Neural progenitor cell (in vitro differentiated cells): ENCODE measurements at places on chromosomes 16 and 17. TPM values are rescaled to one million over a fixed set of nuclear protein-coding genes. Genes with fewer than 3 reads are reported as not detected.

Gene TMEM238L
- not detected in 2 replicates for total RNA-seq

Gene DHX8
- total RNA-seq = 46.8 and 134 TPM in 2 replicates

DNA sequence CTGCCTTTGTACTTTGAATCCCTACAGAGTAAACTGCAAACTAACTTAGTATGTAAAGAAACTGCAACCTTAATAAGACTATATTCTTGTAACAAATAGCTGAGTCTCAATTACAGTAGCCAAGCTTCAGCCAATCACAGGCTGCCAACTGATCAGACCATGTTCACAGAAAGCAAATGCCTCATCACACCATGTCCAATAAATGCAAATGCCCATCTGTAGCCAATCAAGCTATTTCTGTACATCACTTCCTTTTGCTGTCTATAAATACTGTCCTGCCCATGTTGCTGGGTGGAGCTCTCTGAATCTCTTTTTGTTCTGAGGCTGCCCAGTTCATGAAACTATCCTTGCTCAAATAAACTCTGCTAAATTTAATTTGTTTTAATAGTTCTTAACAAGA lies 531.7 kb upstream of the TOM1L1 start:
- no peak for DNase-seq

DNA sequence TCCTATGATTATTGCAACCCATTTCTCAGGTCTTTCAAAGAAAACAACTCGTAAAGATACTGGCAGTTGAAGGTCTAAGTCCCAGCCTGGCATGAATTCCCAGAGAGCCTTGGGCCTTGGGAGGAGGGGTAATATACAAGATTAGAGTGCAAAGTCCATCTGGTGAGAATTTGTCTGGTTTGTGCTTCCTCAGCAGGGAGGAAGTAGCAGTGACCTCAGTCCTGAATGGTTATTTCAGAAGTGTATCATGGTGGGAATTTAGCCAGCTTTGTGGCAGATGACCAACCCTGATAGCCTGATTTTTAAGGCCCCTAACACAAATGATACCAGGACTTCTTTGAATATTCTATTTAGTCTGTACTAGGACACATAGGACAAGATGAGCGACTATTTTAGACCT lies 151.2 kb upstream of the TBX2 start:
- no peak for DNase-seq

DNA sequence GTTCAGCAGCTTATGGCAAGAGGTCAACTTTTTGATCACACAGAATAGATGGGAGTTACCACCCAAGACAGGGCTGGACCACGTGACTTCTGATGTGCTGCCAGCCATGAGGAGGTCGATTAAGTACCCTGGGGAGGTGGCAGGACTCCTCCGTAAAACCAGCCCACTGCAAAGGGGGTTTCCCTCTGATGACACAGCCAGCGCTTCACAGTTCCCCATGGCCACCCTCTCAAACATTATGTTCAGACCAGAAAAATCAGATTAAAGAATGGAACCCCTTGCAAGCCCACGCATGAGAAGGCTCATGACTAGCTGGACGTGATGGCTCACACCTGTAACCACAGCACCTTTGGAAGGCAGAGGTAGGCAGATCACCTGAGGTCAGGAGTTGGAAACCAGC lies 222.9 kb downstream of the CPPED1 start:
- DNase-seq = no peak

GRCh38 chr17:63285551-63285950 lies 160.6 kb downstream of the CYB561 start:
- DNase-seq = no peak

DNA sequence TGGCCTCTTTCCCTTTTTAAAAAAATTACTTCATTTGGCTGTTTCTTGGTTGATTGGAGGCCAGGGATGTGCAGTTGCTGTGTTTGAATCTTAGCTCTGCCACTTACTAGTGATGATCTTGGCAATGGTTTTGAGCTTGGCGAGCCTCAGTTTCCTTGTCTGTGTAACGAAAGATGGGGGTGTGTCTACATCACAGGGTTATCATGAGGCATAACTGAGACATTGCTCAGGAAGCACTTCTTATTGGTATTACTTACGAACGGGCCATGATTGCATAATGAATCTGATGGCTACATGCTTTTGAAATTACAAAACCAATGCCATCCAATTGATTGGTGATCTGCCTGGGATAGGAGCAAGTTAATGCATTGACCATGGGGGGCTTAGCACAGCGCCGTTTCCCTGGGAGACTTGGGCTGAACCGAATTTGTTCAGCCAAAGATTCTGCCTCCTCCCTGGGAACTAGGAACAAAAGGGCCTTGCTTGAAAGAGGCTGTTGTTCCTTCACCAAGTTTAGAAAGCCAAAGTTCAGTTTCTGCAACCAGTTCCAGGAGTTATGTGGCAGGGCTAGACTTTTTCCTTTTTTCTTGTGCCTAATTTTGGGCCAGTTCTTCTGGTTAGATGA lies 21.9 kb downstream of the CMIP start:
- DNase-seq = peak; percentile 35

- DNase-seq = no peak
Measured at GRCh38 chr17:30905742-30906100, 317 bp downstream of the TEFM start.

DNA sequence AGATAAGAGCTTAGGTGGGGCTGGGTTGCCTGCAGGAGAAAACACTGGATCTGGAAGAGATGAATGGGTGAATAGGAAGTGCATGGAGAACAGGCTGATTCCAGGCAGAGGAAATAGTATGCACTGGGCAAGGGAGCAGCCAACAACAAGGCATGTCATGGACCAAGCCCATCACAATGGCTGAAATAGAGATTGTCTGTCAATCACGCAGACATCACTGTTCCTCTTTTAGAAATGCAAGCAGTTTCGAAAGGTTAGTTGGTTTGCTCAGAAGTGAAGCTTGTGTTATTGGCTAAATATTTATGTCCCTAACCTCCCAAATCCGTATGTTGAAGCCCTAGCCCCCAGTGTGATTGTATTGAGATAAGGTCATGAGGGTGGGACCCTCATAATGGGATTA lies 621.7 kb upstream of the CDH11 start:
- DNase-seq = no peak
